ENCODE measurements at places on chromosomes 6 and 20.

DNA sequence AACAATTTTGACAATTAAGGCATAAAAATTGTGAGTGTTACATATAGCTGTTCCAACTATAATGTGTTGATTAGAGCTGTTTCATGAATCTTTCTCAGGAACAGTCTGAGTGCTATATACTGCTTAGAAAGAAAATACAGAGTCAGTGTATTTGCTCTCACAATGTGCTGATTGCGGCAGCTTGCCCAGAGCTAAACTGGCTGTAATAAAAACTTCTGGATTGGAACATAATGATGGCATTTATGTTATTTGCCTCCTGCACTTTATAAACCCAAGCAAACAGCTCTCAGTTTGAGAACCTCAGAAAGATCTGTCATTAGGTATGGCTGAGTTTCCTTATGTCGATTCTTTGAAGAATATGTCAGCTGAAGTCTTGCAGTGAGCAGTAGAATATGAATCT is 29.5 kb downstream of the FLRT3 start:
- no peak for DNase-seq

- DNase-seq, result no peak
Measured at GRCh38 chr20:1187605-1188171, 2.9 kb upstream of the TMEM74B start.

DNA sequence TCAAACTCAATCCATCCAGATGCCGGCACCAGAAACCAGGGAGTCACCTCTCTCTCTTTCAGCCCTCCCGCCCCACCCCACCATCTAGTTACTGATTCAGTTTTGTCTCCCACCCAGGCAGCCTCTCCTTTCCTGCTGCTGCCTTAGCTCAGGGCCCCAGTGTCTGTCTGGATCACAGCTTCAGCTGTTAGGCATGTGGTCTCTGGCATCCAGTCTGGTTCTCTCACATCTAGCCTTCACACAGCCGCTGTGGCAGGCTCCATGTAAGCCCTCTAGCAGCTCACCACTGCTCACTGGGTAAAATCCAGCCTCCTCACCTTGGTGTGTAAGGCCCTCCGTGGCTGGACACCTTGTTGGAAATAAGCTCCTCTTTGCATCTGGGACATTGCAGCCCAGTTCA is 21.3 kb downstream of the AARS2 start:
- DNase-seq, result no peak

DNA sequence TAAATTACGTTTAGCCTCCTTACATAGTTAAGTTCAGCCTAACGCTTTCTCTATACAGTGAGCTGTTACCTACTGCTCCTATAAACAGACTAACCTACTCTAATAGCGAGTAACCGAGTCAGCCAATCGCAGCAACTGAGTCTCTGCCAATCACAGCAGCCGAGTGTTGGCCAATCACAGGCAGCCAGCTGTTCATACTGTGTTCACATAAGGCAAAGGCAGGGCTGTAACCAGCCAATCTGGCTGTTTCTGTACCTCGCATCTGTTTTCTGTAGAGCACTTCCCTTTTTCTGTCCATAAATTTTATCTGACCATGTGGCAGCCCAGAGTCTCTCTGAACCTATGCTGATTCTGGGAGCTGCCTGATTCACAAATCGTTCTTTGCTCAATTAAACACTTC is 263.9 kb upstream of the JARID2 start:
- no peak for DNase-seq

- DNase-seq, result no peak
Measured at GRCh38 chr6:13870214-13870830, 54.4 kb upstream of the RNF182 start.

DNA sequence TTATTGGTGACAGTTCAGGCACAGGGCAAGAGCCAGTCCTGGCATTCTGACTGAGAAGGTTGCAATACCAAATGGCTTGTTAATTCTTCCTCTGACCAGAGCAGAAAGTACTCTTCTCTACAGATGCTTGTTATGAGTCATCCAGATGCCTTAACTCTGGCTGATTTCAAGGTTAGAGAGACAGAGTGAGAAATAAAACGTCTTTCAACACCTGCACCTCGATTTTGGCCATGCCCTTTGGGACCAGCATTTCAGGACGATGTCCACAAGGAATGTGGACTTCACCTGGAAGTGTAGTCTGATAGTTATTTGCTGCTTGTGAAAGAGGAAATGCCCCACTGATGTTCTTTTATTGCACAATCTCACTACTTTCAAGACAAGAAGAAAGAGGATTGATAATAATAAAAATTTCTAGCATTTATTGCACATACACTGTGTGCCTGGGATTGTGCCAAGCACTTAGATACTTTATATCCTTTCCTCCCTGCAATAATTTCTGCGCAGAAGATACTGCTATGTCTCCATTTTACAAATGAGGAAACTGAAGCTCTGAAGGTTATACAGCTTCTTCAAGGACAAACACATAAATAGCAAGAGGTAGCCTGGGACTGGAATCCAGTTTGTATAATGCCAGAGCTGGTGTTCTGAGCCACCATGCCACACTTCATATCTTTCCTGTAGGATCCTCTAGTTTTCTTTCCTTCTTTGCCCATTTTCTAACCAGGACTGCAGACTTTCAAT is 33.5 kb upstream of the MCM3 start:
- no peak for DNase-seq

GRCh38 chr6:149580880-149581279 is 14.7 kb downstream of the GINM1 start:
- DNase-seq, result no peak

DNA sequence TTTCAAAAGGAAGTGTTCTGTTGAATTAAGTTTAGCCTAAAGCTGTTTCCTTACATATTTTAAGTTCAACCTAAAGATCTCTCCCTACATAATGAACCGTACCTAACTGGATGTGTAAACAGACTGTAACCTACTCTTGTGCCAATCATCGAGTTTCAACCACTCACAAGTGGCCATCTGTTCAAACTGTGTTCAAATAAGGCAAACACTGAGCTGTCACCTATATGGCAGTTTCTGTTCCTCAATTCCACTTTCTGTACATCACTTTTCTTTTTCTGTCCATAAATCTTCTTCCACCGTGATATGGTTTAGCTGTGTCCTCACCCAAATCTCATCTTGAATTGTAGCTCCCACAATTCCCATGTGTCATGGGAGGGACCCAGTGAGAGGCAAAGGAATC is 428.6 kb downstream of the HACE1 start:
- DNase-seq, result no peak
